Psoas muscle (tissue), 8 donors: ENCODE measurements at places on chromosomes 13 and 19. TPM values are rescaled to one million over a fixed set of nuclear protein-coding genes. Genes with fewer than 3 reads are reported as not detected.

GRCh38 chr19:43755256-43755801 lies 567 bp upstream of the SMG9 start:
- DNase-seq = peak; percentile 92

- no peak for DNase-seq
Measured at GRCh38 chr19:29872224-29872731, 60.5 kb downstream of the CCNE1 start.

DNA sequence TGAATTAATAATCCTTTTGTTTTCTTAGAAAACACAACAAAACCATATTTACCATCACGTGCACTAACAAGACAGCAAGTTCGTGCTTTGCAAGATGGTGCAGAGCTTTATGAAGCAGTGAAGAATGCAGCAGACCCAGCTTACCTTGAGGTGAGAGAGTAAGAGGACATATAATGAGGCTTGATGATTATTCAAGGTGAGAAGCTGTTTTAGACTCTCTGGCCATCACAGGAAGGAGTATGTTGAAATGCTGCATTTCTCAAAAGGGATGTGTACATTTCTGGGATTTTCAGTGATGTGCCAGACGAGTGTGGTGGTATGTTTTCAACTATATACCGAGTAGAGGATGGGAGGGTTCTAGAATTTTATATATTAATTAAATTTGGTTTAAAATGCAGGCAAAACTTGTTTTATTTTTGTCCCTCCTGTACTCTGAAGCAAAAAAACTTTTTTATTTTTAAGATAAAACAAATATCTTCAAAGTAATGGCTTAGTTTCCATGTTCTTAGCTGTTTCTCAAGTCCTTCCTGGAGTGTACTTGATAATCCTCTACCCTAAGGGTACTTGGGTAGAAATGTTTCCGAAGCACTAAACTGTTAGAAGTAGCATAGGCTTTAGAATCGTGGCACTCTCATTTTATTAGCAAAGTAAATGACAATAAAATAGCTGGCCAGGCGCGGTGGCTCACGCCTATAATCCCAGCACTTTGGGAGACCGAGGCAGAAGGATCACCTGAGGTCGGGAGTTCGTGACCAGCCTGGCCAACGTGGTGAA lies 51.1 kb downstream of the N4BP2L1 start:
- DNase-seq = no peak

GRCh38 chr19:46441866-46442265 lies 13.1 kb upstream of the PNMA8C start:
- no peak for DNase-seq

Gene HS6ST3
- 0.30 TPM for total RNA-seq
